Stimulated activated CD4-positive, alpha-beta T cell treated with anti-CD3 and anti-CD28 coated beads, TNF-alpha, amount 100 ng/mL, for 1 hour (primary cell): ENCODE measurements at places on chromosomes 3 and 15.
A peak's percentile ranks its signal among the peaks of the same experiment; 100 is the strongest.

DNA sequence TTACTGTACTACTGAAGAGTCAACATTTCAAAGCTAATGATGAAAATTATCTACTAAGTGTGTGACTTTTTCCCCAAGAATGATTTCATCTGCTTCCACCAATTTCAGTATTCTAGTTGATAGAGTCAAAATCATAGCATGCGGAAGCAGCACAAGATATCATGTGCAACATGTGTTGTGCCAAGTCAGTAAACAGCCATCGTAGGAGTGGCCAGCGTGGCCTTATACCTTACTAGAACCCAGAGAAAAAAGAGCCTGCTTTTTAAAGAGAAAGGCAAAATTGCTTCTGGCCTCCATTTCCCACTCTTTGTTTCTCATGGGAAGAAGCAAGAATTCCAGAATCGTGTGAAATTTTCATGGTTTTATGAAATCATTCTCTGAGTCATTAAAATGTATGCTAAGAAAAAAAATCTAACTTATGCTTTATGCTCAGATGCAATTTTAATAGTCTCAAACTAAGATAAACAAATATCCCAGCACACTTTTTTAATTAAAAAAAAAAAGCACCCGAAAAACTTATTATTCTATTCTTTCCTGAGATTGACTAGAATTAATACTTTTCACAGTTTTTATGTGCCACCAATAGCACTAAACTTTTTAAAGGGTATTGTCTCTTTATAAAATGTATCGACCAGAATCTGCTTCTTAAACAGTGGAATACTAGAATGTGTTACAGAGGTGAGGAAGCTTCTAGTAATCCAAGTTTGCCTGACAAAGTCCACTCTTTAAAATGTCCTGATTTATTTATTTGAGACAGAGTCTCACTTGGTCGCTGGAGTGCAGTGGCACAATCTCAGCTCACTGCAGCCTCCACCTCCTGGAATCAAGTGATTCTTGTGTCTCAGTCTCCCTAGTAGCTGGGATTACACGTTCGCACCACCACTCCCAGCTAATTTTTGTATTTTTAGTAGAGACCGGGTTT, 87.3 kb downstream of the MBNL1 start:
- DNase-seq, result no peak

DNA sequence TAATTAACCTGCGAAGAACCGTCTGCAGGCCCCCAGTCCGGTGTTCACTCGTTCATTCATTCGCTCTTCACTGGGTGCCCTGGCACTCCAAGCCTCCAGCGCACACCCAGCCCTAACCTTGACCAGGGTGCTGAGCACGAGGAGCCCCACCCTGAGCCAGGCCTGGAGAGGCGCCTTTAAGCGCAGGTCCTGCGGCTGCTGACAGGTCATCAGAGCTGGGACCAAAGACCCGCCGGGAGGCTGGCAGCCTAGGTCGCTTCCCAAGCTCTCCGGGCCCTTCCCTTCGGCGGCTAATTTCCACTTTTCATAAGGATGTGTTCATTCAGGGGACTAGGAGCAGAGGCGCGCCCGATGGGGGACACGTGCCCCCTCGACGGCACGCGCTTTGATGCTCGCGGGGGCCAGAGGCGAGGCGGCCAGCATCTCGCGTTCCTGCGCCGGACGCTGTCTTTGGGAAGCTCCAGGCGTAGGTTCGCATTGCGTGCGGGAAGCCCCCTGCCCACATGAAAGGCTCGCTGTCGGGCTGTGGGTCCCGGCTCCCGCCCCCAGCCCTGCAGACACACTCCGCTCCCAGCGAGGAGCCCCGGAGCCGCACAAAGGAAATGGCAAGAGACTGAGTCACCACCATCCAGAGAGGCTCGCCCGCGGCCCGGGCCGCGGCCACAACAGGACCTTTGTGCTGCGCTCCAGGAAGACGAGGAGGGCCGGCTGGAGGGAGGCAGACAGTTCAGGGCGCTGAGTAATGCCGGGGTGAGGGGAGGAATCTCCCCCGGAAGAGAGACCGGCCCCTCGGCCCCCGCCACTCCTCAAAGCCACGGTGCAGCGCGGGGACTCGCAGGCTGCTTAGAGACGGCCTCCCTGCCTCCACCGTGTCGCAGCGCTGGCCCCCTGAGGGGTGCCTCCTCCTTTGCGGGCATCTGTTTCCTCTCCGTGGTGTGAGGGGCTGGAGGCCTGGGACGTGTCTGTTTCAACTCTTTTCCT, 266.4 kb upstream of the HES1 start:
- no peak for DNase-seq

DNA sequence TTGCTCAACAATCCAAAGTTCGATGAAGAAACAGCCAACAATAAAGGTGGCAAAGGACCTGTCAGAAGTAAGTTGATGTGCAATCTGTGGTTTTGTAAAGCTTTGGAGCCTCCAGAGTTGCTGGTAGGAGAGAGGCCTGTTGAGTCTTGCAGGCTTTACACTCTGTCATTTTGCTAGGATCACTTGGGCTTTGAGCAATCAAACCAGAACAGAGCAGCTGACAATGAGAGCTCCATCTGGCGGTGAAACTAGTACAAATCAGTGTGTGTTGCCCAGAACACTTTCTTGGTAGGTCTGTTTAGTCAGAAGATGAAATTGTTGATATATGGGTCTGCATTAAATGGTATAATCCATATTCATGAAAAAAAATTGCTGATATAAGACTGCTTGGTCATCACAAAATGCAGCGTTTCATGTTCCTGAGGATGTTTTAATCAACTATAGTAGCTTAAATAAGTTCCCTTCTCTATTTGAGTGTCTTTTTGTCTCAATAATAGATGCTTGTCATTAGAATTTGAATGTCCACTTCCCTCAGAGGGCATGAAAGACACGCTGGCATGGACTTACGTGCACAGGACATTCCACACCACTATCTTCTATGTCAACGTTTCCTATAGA, 25.7 kb downstream of the TMOD2 start:
- DNase-seq, result peak; percentile 25

DNA sequence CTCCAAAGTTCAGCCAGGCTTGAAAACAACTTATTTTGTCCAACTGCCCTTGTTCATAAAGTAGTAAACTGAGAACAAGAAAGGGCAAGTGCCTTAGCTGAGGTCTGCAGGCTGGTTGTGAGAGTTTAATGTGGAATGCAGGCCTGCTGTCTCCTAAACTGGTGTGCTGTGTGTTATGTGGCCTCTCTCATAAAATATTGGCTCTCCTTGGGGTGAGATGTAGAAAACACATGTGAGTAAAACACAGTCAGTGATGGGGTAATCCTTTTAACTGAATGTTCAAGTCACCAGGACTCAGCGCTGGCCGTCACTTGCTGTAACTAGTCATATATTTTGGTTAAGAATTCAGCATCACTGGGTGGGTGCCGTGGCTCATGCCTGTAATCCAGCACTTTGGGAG, 7.1 kb upstream of the ST6GAL1 start:
- no peak for DNase-seq

- DNase-seq, result no peak
Observed at GRCh38 chr3:64898941-64899340, 211.1 kb upstream of the ADAMTS9 start.

DNA sequence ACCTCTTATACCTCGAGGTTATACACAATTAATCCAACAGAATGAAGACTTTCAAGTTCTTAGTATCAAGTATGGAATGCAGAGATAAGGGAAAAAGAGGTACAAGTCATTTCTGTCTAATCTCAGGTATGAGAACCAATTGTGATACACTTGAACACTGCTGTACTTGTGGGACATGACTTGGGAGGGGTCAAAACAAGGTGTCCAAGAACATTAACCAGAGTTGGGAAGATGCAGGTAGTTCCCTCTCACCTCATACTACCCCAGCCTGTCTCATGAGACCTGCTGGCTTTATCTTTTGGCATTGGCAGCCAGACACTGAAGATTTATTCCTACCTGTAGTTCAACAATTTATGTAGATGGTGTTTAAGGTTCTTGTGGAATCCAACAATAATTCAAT, 209.7 kb downstream of the NR1D2 start:
- no peak for DNase-seq

DNA sequence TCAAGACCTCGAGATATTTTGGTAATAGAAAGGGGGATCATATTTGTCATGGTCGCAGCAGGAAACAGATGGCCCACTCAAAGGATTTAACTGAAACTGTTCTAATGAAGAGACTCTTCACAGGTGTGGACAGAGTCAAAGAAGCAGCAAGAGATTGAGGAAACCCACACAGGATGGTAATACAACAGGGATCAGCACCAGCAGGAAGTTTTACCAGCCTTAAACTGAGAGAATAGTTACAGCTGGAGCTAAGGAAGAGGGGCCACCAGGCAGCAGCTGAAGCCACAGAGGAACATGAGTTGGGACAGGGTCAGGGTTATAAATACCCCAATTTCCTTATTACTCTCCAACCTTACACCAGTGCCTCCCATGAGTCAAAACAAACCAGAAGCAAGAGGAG, 131.8 kb upstream of the UBE2E2 start:
- no peak for DNase-seq

GRCh38 chr3:4995500-4996053, 16.3 kb downstream of the BHLHE40 start:
- no peak for DNase-seq

GRCh38 chr15:69165637-69166025, 5.2 kb downstream of the GLCE start:
- DNase-seq, result no peak

DNA sequence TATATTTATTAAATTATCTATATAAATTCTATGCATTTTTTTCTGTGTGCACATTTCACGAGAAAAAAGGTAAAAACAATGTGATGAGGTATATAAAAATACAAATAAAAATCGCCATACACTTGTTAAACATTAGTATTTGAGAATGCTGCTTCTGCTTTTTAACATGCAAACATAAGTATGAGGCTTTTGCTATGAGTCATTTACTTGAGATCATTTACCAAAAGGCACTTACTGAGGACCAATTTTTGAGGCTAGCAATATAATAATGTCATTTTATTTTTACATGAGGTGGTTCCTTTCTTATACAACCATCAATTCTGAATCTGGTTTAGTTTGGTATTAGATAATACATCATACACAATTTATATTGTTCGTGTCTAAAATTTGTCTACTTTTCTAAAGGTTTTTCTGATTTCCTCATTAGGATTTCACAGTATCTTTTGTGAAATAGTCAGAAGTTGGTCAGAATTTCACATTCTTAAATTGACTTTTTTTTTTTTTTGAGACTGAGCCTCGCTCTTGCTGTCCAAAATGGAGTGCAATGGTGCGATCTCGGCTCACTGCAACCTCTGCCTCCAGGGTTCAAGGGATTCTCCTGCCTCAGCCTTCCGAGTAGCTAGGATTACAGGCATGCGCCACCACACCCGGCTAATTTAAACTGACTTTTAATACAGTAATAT, 25.6 kb downstream of the DCUN1D1 start:
- DNase-seq, result no peak

DNA sequence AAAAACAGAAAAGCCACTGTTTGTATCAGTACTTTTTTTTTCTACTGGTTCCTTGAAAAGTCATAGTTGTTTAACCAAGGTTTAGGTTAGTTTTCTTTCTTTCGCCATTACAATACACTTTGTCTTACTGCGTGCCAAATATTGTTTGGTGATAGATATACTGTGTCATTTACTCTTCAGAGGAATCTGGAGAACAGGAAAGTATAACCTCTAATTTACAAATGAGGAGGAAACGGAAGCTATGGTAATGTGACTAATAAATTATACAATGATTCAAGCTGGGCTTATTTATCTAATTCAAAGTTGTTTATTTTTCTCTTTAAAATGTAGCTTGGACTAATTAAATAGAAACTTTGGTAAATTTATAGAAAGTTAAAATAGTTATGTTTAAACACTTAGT, 96.2 kb upstream of the ROBO2 start:
- no peak for DNase-seq

DNA sequence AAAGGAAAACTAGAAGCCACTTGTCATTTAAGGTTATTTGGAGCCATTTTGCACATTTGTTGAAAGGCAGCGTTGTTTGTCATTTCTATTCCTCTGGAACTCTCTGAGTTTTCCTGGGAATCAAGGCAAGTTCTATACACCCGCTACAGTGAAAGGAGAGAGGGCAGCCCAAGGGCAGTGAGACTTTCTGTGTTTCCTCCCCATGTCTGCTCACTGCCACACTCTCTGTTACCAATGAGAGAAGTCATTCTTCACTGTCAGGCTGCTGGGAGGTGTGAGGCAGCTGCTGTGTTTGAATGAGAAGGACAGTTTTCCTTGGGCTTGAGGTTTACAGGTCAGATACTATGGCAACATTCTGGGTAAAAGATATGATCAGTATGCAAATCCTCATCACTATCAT, 36.0 kb downstream of the ATP13A5 start:
- DNase-seq, result no peak

DNA sequence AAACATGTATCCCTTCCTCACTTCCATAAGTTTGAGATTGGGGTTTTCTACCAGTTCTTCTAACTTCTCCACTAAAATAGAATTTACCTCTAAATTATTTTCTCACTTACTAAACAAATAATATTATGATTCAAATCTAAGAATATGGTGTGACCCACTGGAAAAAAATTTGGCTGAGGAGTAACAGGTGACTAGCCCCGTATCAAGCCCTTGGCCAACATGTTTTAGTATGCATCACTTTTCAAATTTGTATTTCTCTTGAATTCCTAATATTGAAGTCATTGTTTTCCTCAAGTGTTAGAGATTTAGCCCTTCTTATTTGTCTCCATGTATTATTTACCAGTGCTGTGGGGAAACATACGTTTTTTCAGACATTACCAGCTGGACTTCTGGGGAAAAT, 759.4 kb downstream of the NSUN3 start:
- no peak for DNase-seq
